ENCODE measurements at places on chromosomes 4 and X. TPM values are rescaled to one million over a fixed set of nuclear protein-coding genes. Genes with fewer than 3 reads are reported as not detected.
A peak's percentile ranks its signal among the peaks of the same experiment; 100 is the strongest.

DNA sequence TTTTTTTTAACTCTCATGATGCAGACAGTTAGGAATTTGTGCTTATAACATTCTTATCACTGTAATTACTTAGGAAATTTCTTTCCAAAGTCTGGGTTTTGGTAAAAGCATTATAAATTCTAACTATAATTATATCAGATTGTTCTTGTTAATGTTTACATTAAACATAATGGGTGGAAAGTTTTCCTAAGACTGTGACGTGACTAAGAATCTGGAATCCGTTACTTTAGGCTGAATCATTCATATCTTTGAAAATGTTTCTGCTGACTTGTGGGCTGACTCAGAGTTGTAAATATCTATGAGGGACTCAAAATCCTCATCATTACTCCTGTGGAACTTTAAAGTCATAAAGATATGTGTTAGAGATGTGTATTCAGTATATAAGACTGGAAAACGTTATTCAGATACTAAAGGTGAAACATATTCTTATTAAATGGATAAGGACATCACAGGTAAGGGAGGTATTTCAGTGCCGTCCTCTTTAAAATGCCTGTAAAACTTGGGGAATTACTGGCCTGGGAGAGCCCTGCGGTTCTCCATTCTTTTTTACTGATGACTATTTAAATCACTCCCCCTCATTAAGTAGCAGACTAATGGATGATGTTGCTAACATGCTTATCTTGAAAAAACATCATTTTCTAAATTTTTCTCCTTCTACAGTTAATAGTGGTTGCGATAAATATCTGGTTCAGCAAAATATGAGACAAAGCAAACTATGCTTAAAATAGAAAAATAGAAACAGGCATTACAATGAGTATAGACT, 159.0 kb downstream of the DCLK2 start:
- DNase-seq: no peak

DNA sequence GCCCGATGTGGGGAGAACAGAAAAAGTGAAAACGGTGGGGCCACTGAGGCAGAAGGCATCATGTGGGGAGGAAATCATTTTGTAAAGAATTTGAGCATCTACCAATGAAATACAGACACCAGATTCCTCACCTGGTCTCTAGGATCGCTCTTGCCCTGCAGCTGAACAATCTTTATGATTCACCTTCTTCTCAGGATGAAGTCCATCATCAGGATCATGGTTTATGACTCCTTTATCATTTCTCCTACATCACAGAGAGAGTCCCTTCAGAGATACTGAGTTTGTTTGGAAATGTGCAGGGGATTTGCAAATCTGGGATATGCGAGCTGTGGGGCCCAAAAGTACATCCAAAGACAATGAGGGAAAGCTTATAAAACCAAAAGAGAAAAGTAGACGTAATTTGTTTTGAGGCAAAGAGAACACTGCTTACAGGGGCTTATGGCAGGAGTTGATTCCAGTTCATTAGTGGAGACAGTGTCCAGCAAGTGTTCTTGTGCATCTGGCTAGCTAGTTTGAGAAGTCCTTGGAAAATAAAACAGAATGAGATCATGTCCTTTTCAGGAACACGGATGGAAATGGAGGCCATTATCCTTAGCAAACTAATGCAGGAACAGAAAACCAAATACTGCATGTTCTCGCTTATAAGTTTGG, 15.3 kb upstream of the ANXA5 start:
- no peak for DNase-seq

GRCh38 chrX:79096145-79096556, 48.3 kb upstream of the GPR174 start:
- DNase-seq: no peak

DNA sequence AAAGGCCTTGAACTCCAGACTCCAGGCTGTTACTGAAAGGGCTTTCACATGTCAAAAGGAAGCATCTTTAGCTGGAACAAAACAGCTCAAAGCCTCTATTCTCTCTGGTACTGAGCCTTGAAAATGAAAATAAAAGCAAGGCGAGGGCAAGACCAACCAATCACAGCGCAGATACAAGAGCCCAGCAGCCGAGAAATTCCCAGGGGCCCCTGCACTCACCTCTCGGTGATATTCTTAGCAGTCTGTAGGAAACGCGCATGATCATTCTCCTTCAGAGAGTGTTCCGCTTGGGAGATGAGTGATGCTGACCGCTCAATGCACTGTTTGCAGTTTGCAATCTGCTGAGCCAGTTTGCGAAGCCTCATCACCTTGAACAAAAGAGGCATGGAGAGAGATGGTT, 138.1 kb downstream of the MID1 start:
- DNase-seq: peak; percentile 20

DNA sequence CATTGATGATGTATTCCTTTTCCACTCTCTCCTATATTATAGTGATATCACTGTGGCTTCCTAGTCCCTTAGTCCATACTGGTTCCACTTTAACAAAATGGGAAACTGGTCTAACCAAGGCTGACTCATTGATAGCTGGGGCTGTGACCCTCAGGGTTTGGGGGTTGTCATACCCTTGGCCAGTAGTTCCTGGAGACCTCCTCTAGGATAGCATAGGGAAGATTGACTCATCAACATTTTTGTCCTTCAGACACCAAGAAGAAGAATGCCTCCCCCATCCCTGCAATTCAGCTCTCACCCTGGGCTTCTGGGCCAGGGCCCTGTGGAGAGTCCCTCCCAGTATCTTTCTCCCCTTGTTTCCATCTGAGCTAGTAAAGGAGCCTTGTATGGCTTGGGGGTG, 68.8 kb upstream of the PRPS1 start:
- no peak for DNase-seq

TEC gene
- total RNA-seq: 0.24 TPM

CFAP99 gene
- total RNA-seq: not detected

Measured in glomerular endothelial cell (primary cell).